ENCODE measurements at places on chromosomes 13 and 19.
A peak's percentile ranks its signal among the peaks of the same experiment; 100 is the strongest.

DNA sequence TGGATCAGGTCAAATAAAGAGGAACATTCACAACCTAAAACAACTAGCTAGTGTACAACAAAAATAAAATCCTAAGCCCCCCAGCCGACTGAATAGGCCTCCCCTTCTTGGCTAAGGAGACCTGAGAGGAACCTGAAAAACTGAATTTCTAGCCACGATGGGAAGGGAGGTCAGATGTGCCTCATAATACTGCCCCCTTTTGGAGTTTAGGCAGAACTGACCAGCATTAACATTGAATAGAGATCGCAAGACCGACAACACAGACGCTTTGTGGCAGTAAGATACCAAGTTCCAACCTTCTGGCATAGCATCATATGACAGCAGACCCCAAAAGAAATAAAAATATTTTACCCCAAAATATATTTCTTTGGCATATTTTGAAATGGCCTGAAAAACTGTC, 15.9 kb downstream of the CBY2 start:
- peak; percentile 13 for DNase-seq

DNA sequence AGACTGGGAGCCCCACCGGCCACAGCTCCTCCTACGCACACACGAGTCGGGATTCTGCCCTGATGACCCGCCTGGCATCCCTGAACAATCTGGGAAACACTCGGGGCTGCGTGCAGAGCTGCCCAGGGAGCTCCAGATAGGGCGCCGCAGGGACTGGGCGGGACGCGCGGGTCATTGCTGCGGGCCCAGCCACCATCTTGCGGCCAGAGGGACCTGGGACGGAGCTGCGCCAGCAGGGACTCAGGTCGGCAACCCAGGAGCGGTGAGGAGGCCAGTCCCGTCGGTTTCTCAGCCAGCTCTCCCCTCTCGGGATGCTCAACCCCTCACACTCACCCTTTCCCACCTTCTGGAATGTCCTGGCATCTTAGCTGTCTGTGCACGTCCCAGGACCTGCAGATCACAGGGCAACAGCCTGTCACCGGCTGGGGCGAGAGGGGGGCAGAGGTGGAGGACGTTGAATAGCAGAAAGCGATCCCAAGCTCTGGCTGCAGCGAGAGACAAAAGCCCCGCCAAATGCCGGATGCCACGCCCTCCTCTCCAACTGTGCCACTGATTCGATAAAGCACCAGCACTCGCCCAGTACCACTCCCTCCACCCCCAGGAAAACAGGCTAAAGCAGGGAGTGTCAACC, 20.4 kb upstream of the ZNF91 start:
- no peak for DNase-seq

- no peak for DNase-seq
Observed at GRCh38 chr13:106657104-106657503, 89.2 kb upstream of the ARGLU1 start.

DNA sequence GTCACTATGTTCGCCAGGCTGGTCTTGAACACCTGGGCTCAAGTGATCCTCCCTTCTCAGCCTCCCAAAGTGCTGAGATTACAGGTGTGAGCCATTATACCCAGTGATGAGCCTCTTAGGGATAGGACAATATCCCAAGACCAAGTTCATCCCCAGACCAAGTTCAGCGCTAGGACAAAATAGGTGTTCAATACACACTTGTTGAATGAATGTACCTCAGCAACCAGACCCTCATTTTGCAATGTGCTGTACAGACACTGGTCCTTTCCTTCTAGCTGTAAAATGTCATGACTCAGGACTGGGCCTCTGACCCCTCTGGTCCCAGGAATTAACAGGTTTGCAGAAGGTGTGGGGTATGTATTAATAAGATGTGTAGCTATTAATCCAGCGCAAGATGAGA, 246.0 kb downstream of the TSHZ3 start:
- no peak for DNase-seq

DNA sequence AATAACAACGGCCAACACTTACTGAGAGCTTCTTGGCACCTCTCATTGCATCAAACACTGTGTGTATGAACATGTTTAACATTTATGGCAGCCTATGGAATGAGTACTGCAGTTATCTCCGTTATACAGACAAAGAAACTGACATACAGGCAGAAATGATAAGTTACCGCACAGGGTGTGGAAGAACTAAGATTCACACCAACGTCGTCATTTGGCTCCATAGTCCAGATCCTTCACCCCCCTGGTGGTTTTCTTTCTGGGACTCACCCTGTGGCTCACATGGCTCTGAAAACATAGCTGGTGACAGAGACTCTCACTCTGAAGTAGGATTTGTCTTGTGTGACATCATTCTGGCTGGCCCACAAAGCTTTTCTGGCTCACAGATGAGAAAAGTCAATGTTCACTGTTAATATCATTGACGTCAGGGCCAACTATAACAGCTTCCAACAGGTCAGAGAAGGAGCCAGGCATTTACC, 230.1 kb downstream of the DLEU7 start:
- peak; percentile 49 for DNase-seq

DNA sequence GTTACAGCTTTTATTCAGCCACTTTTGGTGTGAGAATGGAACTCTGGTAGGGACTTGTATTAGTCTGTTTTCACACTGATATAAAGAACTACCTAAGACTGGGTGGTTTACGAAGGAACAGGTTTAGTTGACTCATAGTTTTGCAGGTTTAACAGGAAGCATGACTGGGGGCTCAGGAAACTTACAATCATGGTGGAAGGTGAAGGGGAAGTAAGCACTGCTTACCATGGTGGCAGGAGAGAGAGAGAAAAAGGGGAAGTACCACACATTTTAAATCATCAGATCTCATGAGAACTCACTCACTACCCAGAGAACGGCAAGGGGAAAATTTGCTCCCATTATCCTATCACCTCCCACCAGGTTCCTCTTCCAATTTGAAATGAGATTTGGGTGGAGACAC, 942.2 kb downstream of the PCDH17 start:
- DNase-seq: no peak

GRCh38 chr19:44745341-44745831, 3.1 kb upstream of the BCL3 start:
- DNase-seq: peak; percentile 88

DNA sequence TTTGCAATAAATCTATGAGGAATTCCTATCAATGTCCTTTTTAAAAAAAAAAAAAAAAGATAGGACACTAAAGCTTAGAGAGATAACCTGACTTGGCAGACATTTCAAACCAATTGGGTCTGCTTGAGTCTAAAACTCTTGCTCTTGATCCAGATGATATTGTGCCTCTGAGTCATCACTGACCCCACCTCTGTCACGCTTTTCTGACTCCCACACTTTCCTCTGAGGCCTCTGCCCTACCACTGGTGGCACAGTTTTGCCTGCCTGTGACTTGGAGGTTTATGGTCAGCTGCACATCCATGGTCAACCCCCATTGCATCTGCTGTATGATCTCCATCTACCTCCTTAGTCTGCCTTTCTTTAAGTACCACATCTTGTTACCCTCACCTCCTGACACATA, 328.7 kb downstream of the SPRY2 start:
- no peak for DNase-seq

- DNase-seq: no peak
Observed at GRCh38 chr19:37669450-37669914, 14.2 kb upstream of the ZFP30 start.

GRCh38 chr13:104315606-104316005, 1249.4 kb upstream of the SLC10A2 start:
- DNase-seq: peak; percentile 93
